Renal cortex interstitium (tissue), 15 donors: ENCODE measurements at places on chromosomes 4 and X. TPM values are rescaled to one million over a fixed set of nuclear protein-coding genes. Genes with fewer than 3 reads are reported as not detected.

DNA sequence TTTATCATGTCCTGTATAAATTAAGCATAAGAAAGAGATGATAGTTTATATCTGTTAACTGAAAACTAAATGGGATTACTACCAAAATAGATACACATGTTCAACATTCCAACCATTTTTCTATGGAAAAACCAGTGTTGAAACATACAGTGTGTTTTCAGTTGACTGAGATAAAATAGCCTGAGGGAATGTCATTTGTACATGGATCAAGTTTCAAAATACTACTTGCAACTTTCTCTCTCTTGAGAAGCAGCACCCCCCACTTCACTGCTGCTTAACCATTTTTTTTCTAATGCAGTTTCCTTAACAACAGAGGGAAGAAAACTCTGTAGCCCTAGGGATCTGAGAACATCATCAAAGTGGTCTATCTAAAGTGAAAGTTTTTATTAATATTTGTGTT lies 70.8 kb downstream of the NPNT start:
- no peak for DNase-seq

RELL1 gene
- polyA plus RNA-seq, result 9.8 TPM

DNA sequence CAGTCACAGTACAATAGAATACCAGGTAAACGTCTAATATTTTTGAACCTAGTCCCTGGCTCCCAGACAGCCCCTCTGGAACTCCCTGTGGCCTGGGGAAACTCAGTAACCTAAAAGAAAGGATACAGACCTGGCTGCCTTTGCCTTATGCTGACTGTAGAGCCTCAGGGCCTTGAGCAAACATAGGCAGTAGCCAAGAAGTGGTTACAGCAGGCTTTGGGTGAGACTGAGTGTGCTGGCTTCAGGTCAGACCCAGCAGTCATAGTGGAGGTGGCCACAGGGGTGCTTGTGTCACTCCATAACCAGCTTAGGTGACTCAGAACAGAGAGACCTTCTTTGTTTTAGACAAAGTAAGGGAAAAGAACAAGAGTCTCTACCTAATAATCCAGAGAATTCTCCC lies 141.8 kb upstream of the PRDX4 start:
- DNase-seq, result no peak

GPRIN3 gene
- 8.3 TPM for polyA plus RNA-seq

DNA sequence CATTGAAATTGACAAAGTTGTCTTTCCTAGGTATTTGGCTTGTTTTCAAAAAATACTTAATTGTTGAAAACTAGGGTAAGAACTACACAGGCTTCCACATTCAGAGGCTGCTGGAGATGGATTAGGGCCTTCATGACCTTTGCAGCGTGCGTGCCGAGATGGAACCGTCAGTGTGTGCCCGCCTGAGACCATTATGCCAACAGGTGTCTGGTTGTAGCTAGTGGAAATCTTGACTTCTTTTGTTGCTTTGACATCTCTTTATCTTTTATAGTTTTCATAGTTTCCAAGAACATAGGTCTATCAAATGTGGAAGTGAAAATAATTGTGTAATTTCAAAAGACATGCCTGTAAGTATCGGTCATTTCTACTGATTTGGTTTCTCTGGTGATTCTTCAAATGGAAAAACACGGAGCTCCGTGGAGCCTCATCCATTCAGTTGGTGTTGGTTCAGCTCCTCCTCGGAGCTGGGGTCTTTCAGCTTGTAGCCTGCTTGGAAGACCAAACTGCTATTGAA lies 38.9 kb upstream of the CLCN4 start:
- no peak for DNase-seq

TRIML1 gene
- not detected for polyA plus RNA-seq

DNA sequence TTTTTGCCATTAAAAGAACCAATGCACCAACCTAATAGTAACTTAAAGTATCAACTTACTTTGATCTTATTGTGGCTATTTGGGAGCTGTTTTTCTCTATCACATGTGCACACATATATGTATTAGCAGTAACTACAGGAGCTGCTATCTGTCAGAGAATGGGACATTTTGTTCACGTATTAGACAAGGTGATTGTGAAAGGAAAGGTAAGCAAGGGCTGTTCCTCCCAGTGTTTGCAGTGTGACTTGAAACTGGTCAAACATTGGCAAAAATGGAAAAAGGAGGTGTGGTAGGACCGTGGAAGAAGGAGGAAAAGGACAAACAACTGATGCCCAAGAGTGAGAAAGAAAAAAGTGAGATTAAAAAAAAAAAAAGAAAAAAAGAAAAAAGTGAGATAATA lies 43.1 kb upstream of the KLHL2 start:
- no peak for DNase-seq

DNA sequence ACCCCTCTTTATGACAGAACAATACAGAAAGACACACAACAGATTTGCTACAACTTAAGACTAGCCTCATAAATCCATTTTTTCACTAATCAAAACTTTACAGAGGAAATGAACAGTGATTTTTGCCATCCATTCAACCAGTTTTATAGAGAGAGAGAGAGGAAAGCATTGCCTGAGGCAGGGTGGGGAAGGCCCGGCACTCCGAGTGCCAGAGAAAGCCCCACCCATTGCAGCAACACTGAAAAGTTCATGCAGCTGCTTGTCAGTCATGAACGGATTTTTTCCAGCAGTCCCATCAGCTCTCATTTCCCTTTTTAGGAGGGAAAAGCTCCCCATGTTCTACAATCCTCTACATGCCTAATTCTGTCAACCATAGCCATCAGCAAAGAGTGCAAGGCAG lies 236.9 kb downstream of the CHIC1 start:
- no peak for DNase-seq

DNA sequence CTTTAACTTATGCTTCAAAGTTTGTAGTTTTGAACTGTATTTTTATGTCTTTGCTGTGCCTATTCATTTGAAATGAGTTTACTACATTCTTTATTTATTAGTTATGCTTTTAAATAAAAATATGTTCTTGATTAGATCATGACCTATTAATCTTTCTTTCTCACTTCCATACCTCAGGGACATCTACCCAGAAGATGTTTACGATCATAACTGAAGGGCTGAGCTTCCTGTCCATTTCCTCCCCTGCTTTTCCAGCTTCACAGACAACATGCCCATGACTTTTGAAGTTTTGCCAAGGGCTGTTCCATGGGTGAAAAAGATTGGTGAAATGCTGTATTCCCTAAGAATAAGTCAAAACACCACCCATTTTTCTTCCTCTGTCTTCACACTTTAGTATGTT lies 99.7 kb upstream of the DDIT4L start:
- no peak for DNase-seq

SSX4B gene
- not detected for polyA plus RNA-seq

NPY1R gene
- 14.9 TPM for polyA plus RNA-seq

GAGE12F gene
- polyA plus RNA-seq, result not detected

DNA sequence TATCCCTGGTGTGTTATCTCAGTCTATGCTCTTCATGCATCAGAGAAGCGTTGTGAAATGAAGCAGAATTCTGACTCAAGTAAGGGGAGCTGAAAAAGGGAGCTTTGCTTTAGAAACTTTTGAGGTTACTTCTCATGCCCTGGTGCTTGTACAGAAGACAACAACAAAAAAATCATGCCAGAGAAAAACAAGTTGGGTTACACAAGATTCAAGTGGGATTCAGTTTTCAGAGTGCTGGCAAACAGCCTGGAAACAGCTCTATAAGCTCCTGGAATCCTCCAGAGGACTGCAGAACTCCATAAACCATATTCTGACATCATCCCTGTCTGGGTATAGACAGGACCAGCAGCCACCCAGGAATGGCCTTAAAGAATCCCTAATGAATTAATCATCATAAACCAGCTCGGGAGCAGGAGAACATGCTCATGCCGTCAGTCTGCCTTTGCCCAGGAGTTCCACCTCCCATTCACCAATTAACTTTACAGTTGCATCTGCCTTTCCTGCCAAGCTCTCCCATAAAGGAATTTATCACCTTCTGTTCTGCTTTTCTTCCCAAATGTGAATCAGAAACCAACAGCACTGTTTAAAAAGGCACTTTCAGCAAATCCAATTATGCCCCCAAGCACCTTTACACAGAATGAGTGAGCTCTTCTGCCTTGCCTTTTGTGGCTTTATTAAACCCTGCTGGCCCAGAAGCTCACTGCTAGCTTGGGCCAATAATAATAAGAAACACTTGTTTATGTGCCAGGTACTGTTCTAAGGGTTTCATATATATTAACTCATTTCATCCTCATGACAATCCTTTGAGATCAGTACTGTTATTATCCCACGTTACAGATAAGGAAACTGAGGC lies 54.5 kb upstream of the FBXW7 start:
- DNase-seq, result no peak

KLHL13 gene
- 68.2 TPM for polyA plus RNA-seq

GRCh38 chr4:22707390-22707789 lies 14.7 kb downstream of the GBA3 start:
- no peak for DNase-seq

S100P gene
- 11.8 TPM for polyA plus RNA-seq

BTK gene
- 4.0 TPM for polyA plus RNA-seq

GRCh38 chr4:152247271-152247975 lies 288.5 kb downstream of the FBXW7 start:
- DNase-seq, result no peak

- DNase-seq, result no peak
These were observed 329.2 kb downstream of the INPP4B start for GRCh38 chr4:142516686-142517526.

PHOX2B gene
- polyA plus RNA-seq, result not detected

DNA sequence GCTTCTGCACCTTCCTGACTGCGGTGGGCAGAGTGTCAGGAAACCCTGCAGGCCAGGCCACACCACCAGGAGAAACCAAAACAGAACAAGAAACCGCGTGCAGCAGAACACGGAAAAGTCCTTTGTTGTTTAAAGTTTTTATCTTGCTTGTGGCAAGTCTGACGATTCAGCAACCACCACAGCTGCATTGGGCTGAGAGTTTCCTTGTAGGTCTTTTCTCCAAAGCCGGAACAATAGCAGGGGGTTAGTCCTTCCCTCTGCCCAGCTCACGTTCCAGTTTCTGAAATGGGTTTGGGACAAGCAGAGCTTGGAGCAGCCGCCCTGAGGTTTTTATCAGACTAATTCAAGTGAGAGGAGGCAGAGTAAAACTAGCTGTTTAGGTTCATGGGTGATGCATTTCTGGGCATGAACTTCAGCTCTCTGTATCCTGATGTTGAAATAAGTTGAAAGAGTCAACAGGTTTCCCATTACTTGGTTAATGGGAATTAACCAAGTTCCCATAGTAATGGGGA lies 216.9 kb downstream of the PTTG2 start:
- DNase-seq, result no peak

GRCh38 chr4:6939761-6940743 lies 30.4 kb downstream of the TBC1D14 start:
- DNase-seq, result no peak

DNA sequence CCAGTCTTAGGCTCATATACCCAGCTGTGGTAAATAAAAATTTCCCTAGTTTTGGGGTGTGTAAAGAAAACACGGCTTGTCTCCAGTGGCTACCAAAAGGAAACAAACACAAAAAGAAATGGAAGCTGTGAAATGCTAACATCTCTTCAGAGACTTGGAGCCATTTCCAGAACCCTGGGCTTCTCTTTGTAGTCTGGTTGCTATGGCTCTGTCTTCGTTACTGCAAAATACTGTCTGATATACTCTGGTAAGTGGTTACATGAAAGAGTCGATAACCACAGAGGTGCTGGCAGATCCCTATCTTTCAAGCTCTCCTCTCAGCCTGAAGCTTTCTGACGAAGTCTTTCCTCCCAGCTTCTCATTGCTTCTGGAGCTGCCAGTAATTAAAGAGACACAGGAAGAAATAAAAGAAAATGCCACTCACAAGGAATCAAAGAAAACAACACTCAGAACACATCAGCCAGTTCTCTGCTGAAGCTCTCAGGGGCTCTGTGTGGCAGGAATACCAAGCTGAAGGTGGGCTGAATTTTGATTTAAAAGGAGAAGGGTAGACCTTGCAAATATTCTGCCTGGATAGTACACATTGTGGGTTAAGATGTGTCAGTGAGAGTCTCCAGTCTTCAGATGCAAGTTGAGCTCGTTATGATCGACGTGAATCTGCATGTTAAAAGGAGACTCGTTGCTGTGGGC lies 107.6 kb upstream of the FAM9C start:
- no peak for DNase-seq

- DNase-seq, result no peak
These were observed 122.6 kb downstream of the SLC4A4 start for GRCh38 chr4:71461422-71461821.

DNA sequence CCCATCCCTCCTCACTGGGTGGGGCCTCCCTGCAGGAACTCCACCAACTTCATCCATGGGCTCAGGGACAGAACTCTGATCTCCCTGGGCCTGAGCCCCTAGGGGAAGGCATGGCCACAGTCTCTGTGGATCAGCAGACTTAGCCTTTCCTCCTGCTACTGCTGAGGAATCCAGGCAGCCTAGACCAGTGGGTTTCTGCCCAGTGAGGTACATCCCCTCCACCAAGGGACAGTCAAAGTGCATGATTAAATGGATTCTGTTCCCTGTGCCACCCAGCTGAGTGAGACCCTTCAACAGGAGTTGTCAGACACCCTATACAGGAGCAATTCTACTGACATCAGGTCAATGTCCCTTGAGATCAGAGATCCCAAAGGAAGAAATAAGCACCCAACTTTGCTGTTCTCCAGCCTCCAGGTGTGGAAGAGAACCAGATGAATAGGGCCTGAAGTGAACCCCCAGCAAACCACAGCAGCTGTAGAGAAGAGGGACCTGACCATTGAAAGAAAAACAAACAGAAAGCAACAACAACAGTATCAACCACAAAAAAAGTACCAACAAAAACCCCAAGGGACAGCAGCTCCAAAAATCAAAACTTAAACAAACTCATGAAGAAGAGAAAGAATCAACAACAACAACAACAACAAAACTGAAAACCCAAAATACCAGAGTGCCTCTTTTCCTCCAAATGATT lies 84.8 kb downstream of the CHIC1 start:
- DNase-seq, result no peak

DNA sequence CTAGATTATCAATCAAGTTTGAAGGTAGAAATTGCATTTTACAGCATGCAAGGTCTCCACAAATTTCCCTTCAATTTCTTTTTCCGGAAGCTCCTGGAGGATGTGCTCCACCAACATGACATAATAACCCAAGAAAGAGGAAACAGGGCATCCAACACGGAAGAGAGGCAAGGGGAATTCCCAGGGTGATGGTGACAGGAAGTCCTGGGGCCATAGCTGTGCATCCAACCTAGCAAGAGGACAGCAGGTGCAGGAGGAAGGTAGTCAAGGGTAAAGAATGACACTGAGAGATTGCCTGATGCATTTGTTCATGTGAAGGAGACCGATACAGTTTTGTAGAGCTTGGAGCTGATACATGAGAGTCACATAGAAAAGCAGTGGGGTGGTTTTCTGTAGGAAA lies 115.7 kb upstream of the LSM6 start:
- DNase-seq, result no peak

- DNase-seq, result no peak
These were observed 109.6 kb downstream of the SPRY1 start for GRCh38 chr4:123506011-123506695.
